Activated CD8-positive, alpha-beta memory T cell treated with anti-CD3 and anti-CD28 coated beads, Interleukin-2, amount 10 ng/mL, durations not matched to agents 7 days and 5 days (primary cell): ENCODE measurements at places on chromosomes 11 and 22. TPM values are rescaled to one million over a fixed set of nuclear protein-coding genes. Genes with fewer than 3 reads are reported as not detected.

Gene PPARA
- total RNA-seq, result 22.6 TPM

Gene E2F8
- 32.9 TPM for total RNA-seq

Gene LSP1
- total RNA-seq, result 702 TPM

Gene CCDC34
- 17.8 TPM for total RNA-seq

Gene SAA1
- total RNA-seq, result not detected

GRCh38 chr11:68868221-68868835 is 26.6 kb upstream of the CPT1A start:
- peaks cover 43% of the 10 kb centered on the region for H3K27me3 ChIP-seq
- H3K36me3 ChIP-seq, result no peaks in the 10 kb centered on the region
- no peak for DNase-seq
- H3K4me1 ChIP-seq, result peaks cover 14% of the 10 kb centered on the region

DNA sequence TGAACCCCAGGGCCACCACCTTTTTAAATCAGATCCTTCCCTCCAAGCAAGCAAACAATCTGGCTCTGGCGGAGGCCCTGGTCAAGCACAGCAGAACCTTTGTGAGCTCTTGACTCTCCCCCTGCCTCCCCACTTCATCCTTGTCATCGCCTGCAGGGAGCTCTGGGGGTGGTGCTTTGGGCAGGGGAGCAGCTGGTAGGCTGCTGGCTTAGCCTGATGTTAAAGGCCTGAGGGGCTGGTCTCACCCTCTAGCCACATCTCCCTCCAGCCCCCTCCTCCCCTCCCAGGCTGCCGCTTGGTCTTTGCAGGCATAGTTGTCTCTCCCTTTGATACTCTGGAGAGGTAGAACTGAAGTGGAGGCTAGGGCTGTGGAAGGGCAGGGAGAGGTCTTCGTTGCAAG is 50.9 kb downstream of the THAP12 start:
- peaks cover 10% of the 10 kb centered on the region for H3K27me3 ChIP-seq
- no peaks in the 10 kb centered on the region for H3K4me1 ChIP-seq
- DNase-seq, result no peak
- no peaks in the 10 kb centered on the region for H3K36me3 ChIP-seq
- H3K27ac ChIP-seq, result no peak overlapping the region

GRCh38 chr11:106961518-106961917 is 56.8 kb downstream of the GUCY1A2 start:
- DNase-seq, result no peak
- no peak overlapping the region for H3K4me3 ChIP-seq
- no peaks in the 10 kb centered on the region for H3K27me3 ChIP-seq
- H3K36me3 ChIP-seq, result no peaks in the 10 kb centered on the region
- H3K27ac ChIP-seq, result no peak overlapping the region

GRCh38 chr11:117584056-117584830 is 212.8 kb downstream of the DSCAML1 start:
- H3K36me3 ChIP-seq, result no peaks in the 10 kb centered on the region
- no peak overlapping the region for H3K27ac ChIP-seq
- peaks cover 14% of the 10 kb centered on the region for H3K27me3 ChIP-seq
- no peak for DNase-seq

DNA sequence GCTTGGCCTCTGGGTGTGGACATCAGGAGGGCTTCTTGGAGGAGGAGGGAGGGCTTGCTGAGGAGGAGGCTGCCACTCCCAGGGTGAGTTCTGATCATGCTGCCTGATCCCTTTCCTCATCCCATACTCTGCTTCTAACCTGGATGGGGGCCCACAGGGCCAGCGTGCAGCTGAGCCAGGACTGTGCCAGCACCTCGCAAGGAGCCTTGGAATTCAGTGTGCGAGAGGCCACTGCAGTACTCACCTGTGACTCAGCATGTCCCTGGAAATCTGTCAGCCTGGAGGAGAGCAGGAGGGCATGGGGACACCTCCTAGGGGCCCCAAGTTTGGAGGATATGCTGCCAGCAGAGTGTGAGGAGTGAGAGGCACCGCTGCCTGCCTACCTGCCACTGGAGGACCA is 4.2 kb upstream of the GAB4 start:
- no peak for DNase-seq
- H3K27ac ChIP-seq, result no peak overlapping the region
- H3K4me1 ChIP-seq, result no peaks in the 10 kb centered on the region
- H3K36me3 ChIP-seq, result no peaks in the 10 kb centered on the region
- H3K4me3 ChIP-seq, result no peak overlapping the region

GRCh38 chr11:9070749-9071491 is 20.5 kb downstream of the SCUBE2 start:
- no peaks in the 10 kb centered on the region for H3K4me1 ChIP-seq
- no peak overlapping the region for H3K27ac ChIP-seq
- H3K4me3 ChIP-seq, result no peak overlapping the region
- peaks cover 62% of the 10 kb centered on the region for H3K27me3 ChIP-seq
- no peaks in the 10 kb centered on the region for H3K36me3 ChIP-seq
- DNase-seq, result no peak

- peaks cover 7% of the 10 kb centered on the region for H3K4me1 ChIP-seq
- peaks cover 98% of the 10 kb centered on the region for H3K27me3 ChIP-seq
- no peak overlapping the region for H3K27ac ChIP-seq
Measured at GRCh38 chr11:44319552-44320288, 9.8 kb upstream of the ALX4 start.

- DNase-seq, result no peak
- H3K4me3 ChIP-seq, result no peak overlapping the region
- no peaks in the 10 kb centered on the region for H3K36me3 ChIP-seq
- no peak overlapping the region for H3K27ac ChIP-seq
- peaks cover 17% of the 10 kb centered on the region for H3K27me3 ChIP-seq
Measured at GRCh38 chr11:4543561-4543960, 1.4 kb upstream of the OR52M1 start.
